Activated CD4-positive, alpha-beta T cell treated with anti-CD3 and anti-CD28 coated beads, Interleukin-2, amount 50 U/mL, for 24 hours (primary cell): ENCODE measurements at places on chromosomes 12 and 14.
A peak's percentile ranks its signal among the peaks of the same experiment; 100 is the strongest.

GRCh38 chr14:64855721-64856528, 23.8 kb downstream of the SPTB start:
- DNase-seq, result no peak

GRCh38 chr12:24095245-24095644, 145.8 kb upstream of the SOX5 start:
- DNase-seq, result no peak

DNA sequence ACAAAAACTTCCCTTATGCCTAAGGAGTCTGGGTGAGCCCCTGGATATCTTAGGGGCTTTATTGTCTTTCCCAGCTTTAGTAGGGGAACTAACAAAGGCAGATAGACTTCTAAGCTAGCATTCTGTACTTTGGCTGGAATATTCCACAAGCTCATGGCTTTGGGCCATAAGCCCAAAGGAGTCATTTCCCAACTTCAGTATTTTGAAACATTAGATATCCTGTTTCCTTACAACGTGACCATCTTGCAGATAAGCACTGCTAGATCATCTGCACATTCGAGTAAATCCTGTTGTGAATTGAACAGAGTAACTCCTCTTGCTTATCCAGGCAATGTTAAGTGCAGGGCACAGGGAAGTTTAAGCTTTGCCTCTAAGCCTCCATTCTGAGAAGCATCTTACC, 70.6 kb upstream of the ACTN1 start:
- DNase-seq, result no peak

DNA sequence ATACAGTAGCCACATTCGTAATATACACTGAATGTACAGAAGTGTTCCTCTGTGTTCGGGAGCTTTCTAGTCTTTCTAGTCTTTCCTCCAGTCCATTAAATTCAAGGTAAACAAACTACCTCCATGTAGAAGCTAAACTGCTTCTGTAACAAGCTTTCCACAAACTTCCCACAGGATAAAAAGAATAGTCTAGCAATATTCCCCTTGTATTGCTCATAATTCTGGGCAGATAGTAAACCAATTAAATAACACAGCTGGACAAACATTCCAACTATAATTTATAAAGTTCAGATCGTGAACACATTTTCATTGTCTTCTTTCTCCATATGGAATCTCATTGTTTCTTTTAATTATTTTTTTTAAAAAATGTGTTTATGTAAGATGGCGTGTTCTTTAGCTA, 307.2 kb downstream of the AEBP2 start:
- no peak for DNase-seq

DNA sequence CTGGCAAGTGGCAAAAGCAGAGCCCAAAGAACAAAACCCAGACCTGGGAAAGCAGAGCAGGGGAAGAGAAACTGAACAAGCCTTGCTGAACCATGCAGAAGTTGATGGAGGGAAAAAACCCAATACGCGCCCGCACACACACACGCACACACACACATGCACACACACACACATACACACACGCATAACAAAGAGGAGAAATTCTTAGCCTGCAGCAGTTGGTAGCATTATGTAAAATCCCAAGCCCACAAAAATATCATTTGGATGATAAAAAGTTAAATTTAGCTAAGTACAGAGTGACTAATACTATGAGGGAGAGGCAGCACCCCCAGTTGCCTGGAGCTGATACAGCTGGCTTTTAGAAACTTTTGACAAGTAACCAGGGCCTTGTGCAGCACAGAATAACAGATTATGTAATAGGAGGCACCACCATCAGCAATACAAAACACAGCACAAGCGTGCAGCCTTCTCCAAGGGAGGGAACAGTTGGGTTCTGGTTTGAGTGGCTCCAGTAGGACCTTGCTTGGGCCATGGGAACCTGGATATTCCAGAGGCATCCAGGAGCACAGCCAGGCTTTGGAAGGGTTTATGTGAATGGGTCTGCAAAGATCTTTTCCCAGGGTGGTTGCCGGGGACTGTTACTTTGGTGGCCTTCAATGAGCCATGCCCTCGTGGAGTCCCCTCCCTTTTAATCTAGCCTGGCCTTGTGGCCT, 35.3 kb downstream of the PITPNM2 start:
- no peak for DNase-seq

DNA sequence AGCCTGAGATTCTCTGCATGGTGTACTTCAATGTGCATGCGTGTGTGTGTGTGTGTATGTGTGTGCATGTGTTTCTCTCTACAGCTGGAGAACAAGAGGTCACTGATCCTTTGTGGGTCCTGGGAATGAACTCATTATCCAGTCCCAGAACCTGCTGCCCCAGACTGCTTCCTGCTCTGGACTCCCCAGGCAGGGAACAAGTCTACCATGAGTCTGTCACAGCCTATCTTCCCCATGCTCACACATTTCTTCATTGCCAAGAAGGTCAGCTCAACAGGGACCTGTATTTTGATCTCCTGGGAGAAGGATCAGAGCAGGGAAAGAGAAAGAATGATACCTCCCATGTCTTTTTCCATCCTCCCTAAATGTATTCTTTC, 2.9 kb upstream of the AGAP2 start:
- DNase-seq, result no peak

DNA sequence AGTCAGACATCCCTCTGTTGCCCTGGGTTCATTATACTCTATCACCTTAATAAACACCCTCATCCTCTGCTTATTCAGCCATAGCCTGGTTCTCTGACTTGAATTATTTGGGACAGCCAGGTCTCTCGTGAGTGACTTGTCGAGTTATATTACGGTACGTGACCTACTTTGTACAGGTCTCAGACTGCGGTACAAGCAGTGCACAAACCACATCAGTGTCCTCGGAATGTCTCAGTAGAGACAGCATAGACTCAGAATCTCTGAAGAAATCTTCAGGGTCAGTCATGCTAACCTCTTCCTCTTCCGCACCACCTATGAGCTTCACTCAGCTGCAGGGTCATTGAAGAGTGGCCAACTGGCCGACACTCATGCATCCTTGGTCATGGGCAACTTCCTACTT, 860.8 kb downstream of the BCL11B start:
- DNase-seq, result no peak

GRCh38 chr14:67263499-67264149, 22.4 kb downstream of the PALS1 start:
- DNase-seq, result no peak

DNA sequence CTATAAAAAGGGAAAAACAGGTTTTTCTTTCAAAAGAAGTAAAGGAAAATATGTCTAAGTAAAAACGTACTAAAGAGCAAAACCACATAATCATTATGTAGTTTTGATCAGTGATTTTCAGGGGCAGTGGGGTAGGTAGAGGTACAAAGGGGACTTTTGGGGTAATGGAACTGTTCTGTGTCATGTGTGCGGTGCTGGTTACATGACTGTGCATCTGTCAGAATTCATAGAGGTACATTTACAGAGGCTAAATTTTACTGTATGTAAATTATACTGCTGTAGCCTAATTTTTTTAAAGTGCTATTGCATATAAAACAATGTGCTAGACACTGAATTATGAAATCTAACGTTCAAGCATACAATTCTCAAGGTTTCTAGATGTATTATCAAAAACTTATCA, 2.0 kb downstream of the ESR2 start:
- peak; percentile 20 for DNase-seq

DNA sequence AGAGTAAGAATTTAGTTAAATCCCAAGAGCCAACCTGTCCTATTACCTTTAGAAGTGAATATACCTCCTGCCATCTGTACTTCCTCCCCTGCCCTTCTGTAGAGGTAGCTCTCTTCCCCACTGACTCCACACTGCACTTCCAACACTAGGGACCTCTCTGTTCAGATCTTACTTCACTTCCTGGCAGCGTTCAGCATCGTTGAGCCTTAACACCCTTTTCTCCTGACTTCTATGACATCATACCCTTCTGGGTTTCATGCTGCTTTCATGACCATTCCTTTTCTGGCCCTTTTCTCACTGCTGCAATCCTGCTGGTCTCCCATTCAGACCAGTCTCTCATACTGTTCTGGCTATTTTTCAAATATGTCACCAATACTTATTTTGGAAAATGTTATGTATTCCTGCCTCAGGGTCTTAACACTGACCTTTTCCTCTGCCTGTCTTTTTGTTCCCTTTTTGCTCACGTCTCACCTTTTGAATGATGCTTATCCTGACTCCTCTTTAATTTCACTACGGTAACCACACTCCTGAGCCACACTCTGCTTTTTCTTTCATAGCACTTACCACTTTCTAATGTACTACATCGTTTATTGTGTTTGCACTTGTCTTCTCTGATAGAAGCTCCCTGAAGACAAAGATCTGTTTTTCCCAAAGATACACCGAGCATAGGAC, 67.6 kb downstream of the PLEKHA5 start:
- DNase-seq, result no peak

DNA sequence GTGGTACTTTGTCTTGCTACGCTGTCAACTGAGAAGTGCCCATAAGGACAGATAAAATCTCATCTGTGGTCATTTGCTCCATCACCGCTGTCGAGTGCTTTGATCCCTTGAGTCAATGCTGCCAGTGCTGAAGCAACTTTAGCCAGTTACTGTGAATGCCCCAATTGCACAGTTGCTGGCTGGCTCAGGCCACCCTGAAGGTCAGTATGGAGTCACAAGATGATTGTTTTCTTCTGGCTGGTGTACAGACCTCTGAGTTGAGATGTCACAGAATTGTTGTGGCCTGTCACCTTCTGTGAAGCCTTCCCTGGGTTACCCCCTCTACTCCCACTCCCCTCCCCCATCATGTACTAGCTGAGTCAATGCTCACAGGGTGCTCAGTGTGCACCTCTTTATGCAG, 92.9 kb downstream of the PELI2 start:
- DNase-seq, result no peak

GRCh38 chr12:82650627-82651337, 35.9 kb upstream of the TMTC2 start:
- DNase-seq, result no peak

GRCh38 chr14:28661171-28661772, 105.3 kb upstream of the FOXG1 start:
- no peak for DNase-seq

- DNase-seq, result no peak
Measured at GRCh38 chr14:100083706-100084105, 18.5 kb downstream of the EVL start.
